ENCODE measurements at places on chromosomes 12 and 14.

DNA sequence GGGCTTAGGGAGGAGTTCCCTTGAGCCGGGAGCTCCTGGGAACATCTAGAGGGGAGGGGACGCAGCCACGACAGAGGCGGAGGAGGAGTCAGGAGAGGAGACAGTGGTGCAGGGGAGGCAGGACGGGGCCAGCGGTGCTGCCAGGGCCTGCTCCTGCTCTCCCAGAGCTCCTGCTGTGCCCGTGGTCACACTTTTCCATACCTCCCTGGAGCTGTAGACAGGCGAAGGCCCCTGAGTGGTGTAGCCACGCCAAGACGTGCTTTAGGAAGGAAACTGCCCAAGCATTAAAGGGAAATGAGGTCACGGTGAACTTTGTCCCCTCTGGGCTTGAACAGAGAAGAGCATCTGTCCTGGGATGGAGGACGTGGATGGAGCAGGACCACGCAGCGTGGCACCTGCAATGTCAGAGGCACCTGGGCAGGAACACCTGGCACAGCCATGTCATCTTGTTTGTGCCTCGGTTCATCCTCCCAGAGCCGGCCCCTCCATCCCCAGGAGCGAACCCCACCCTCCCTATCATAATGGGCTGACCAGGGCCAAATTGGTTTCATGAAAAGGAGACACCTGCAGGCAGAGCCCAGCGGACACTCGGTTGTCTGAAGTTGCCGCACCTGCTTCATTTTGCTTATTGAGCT, 239.5 kb upstream of the SFSWAP start:
- no peak for DNase-seq

DNA sequence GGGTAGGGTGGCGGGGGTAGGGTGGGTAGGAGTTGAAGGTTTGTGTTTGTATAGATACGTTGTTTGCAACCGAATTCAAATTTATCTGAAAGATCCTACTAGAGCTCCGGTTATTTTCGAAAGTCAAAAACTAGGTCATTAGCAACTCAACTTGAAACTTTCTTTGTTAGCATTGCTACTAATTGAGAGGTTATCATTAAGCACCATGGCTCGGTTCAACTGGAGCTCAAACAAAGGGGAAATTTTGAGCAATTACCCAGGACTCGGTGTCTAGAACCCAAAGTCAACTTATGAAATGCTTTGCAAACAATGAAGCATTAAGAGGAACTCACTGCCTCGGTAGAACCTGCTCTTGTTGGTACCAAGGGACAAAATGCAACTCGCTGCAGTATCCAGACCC, 207.7 kb downstream of the BCAT1 start:
- DNase-seq = no peak

- DNase-seq = peak; percentile 27
These were observed 95.9 kb upstream of the PPP2R5C start for GRCh38 chr14:101665478-101666078.

GRCh38 chr14:58368956-58369355, 26.8 kb upstream of the TOMM20L start:
- no peak for DNase-seq

- DNase-seq = no peak
These were observed 213.7 kb upstream of the BMP4 start for GRCh38 chr14:54170301-54170700.

DNA sequence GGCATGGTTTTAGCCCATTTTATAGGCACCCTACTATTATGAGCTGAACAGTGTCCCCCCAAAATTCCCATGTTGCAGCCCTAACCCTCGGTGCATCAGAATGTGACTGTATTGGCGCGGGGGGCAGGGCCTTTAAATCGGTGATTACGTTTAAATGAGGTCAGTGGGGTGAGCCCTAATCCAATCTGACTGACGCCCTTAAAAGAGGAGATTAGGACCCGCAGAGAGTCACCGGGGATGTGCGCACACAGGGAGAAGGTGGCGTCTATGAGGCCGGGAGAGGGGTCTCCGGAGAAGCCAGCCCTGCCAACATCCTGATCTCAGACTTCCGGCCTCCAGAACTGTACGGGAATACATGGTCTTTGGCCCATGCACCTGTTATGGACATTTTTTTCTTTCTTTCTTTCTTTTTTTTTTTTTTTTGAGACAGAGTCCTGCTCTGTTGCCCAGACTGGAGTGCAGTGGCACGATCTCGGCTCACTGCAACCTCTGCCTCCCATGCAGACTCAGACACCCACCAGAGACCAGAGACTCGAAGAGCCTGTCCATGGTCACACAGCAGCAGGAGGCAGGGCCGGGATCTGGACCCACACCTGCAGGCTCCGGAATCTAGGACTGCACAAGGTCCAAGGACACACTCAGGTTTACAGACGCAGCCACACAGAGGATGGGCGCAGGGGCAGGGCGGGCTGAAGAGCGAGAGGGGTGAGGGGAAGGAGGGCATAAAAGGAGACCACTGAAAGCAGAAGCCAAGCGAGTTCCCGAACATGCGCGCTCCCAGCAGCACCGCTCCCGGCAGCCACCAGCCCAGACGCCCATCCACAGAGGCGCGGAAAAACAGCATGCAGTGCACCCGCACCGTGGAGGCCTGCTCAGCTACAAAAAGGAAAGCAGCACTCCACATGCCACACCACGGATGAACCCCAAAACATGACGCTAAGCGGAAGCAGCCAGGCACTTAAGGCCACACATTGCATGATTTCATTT, 19.0 kb downstream of the SCARB1 start:
- no peak for DNase-seq

DNA sequence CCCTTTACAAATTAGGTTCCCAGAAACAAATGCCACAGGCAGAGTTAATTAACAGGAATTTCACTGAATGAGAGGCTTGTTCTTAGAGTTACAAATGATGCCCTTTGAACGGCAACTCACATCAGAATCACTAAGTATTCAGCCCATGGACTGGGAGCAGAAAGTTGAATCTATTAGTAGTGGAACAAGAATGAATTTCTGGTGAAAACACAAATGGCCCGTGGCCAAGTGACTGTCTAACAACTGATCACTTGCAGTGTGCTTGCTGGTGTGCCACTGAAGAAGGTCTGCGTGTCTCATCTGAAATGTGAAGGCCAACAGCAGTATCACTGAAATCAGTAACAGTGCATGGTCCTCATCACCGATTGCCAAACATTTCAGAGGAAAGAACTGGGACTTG, 893.4 kb upstream of the TMEM132C start:
- no peak for DNase-seq

DNA sequence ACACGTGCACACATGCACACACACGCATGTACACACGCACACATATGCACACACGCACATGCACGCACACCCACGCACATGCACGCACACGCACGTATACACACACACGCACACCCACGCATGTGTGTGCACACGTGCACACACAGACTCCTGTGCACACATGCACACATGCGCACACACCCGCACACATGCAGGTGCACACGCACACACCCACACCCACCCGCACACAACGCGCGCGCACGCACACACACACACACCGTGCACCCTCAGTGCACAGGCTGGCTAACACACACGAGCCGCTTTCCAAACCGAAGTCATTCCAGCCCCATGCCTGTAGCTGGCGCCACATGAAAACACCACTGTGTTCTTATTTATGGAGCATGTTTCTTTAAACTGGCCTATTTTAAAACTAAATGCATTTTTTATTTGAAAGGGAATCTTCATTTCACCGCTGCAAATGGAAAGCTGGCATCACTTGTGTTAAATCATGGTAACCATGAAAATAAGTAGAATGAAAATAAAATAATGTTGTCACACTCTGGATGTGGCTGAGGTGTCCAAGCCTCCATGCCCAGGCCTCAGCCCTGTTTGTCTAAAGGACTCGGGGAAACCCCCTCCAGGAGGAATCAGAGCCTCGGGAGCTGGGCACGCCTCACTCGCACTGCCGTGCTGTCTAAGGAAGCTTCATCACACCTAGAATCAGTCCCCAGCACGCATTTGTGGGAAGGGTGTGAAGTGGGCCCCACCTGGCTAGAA, 45.1 kb downstream of the GALNT9 start:
- DNase-seq = peak; percentile 62

DNA sequence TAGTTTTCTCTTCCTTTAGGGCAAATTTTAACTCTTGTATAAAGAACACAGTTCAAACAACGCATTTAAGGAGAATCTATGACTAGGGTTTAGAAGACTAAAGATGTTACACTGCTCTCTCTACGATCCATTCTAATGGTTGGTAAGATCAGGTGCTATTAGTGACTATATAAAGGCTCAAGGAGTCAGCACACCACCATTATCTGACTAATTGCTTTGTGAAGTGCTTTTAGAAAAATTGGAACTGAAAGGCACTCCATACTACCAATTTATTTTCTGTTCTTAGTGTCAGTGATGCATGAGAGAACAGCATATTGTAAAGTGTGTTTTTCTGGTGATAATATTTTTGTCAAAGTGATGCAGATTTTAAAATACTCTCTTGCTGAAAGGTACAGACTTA, 136.8 kb downstream of the SYT1 start:
- DNase-seq = no peak

DNA sequence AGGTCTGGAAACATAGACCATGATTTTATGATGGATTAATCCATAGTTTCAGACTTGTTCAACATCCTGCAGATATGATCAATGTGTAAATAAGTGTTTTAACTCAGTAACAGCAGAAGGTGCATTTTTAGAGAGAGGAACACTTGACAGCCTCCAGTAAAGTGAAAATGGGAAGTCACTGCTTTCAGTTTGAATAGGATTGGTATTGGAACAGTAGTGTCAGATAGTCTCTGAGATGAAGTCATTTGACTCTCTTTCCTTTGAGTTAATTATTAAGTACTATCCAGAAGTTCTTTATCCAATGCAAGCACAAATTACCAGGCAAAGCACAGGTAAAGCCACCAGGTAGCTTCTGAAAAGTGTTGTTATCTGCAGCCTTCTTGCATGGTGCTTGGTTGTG, 14.5 kb upstream of the NAV3 start:
- DNase-seq = no peak

GRCh38 chr12:49496417-49497360, 42.1 kb upstream of the KCNH3 start:
- no peak for DNase-seq

DNA sequence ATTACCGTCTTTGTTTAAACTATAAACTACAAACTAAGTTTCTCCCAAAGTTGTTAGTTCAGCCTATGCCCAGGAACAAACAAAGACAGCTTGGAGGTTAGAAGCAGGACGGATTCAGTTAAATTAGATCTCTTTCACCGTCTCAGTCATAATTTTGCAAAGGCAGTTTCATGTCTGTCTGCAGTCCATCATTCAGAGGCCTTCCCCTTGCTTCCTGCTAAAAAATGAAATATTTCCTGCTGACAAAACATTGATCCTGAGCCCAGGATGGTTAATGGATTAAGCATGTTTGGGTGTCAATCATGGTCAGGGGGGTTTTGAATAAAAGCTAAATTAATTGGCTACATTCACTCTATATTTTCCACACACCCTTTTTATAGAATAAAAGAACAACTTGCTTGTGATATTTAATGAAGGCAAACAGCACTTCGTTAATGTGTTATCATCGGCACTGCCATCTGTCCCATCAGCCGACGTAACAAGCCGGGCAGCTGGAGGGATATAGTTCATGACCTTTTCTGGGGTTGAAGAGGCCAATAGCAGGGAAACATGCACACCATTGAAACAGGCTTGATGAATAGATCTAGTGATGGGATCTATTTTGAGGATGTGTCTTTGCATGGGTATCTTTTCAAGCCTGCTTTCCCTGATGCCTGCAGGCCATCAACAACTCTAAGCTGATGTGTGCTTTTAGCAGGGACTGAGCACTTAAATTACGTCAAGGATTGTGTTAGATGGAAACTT, 521.3 kb upstream of the TMEM132C start:
- no peak for DNase-seq

GRCh38 chr12:96828169-96828789, 78.8 kb upstream of the NEDD1 start:
- DNase-seq = no peak

- DNase-seq = no peak
These were observed 103.3 kb downstream of the C12orf75 start for GRCh38 chr12:105433804-105434203.

GRCh38 chr14:53628732-53629430, 327.7 kb downstream of the BMP4 start:
- no peak for DNase-seq

DNA sequence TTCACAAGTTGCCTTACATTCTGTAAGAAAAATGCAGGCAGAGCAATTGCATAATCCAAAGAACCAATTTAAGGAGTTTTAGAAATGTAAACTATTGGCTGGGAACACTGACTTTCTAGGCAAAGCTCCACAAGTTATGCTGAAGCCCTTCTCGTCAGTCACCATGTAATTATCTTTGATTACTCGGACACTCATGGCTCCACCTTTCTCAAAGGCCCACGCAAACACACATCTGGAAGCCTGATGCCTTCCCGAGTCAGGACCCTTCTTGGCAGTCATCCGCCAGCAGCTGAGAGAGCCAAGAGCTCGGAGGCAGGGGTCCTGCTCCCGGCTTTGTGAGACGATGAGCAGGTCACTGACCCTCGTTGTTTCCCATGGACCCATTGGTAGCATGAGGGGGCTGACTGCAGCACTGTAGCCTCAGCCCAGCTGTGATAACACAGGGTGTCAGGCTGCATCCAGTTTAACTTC, 202.2 kb downstream of the TMEM132D start:
- no peak for DNase-seq

DNA sequence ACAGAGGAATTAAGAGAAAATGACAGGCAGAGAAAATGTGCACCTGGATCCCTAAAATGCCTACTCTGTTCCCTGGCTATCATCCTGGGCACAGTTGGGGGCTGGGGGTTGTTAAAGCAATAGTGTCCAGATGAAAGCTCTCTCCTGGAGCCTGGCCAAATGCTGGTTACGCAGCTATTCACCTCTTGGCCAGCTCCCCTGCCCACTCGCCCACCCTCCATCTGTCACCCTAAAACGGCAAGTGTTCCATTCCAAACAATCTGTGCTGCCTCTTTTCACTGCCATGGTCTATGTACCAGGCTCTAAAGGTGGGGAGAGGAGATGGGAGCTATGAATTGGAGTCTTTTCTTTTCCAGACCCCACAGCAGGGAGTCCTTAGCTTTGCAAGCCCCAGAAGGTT, 24.7 kb upstream of the NPFF start:
- DNase-seq = peak; percentile 89
